Ovary (tissue), 10 donors: ENCODE measurements at places on chromosomes 3 and 15.

GRCh38 chr15:23645371-23646164 lies 2.1 kb downstream of the MAGEL2 start:
- DNase-seq, result no peak

- DNase-seq, result no peak
Observed at GRCh38 chr15:71136793-71137518, 21.7 kb downstream of the THSD4 start.

DNA sequence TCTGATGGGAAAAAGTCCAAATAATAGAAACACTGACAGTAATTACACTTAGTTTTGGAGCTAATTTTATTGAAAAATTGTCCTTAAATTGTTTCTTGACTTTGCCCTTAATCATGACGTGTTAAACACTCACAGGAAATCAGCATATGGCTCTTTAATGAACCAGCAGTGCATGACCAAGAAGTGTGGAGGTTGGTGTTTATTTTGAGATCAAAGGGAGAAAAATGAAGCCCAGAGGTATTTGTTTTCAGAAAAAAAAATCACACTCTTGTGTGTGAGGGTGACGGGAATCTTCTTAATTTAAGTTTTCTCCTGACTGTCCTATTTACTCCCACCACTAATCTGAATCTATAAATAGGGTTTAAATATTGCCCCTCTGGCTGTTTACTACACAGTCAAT lies 28.8 kb upstream of the SYNM start:
- no peak for DNase-seq

GRCh38 chr3:16528581-16528993 lies 15.1 kb upstream of the RFTN1 start:
- DNase-seq, result no peak

GRCh38 chr15:84992157-84992944 lies 10.7 kb downstream of the PDE8A start:
- DNase-seq, result no peak

DNA sequence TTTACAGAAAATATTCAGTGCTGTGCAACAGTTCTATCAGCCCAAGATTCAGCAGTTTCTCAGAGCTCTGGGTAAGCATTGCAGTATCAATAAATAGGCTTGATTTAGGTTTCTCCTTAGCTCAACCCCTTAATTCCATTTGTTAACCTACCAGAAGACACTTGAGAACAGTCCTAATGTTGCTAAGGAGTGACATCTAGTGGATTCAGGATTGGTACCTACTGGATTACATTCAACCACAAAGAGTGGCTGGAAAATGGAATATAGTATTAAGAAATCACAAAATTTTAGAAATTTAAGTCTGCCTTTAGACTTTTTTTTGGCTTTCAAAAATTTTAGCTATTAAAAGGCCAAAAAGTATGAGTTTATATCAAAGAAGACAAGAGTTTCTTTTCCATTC lies 34.7 kb downstream of the POLG start:
- no peak for DNase-seq

DNA sequence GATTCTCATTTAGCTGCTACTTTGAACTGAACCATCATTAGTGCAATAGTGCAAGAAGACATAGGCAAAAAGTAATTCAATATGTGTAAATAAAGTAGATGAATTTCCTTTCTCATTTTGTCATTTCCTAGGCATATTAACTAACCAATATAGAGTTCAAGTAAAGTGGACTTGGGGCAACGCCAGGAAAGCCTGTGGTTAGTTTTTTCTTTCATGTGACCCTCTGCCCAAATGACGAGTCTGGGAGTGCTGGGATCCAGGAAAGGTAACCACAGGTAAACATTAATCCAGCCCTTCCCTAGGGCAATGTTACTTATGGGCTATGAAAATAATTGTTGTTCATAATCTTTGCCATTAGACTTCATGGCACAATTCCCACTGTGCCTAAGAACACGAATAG lies 181.0 kb downstream of the VPS13C start:
- DNase-seq, result no peak

- no peak for DNase-seq
Observed at GRCh38 chr15:80906159-80906766, 83.4 kb downstream of the MESD start.

- no peak for DNase-seq
Observed at GRCh38 chr15:71411538-71412482, 296.5 kb downstream of the THSD4 start.

GRCh38 chr15:70920981-70921696 lies 28.5 kb downstream of the LRRC49 start:
- no peak for DNase-seq

DNA sequence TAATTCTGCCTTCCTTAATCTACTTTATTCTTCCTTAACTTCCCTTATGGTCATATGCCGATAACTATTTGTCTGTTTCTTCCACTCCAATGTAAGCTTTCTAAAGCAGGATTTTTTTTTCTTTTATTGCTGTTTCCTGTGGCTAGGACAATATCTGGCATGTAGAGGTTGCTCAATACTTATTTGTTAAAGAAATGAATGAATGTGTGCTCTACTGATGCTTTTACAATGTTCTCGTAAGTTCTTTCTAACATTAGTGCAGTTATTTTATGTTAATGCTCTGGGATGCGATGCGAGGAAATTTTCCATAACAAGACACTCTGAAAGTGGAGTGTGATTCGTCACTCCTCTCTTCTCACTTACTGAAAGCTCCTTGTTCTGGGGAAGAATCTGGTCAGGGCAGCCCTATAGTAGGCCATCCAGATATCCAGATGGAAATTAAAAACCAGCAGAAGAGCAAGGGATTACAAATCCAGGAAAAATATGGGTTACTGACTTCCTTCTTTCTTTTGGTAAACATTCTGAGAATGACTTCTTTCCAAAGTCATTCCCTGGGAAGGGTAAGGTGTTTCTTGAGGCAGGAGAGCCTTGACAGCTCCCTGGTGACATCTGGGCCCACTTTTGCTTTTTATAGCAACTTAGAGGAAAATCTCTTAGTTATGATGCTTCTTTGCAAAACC lies 420.4 kb downstream of the PDCD6IP start:
- no peak for DNase-seq

- DNase-seq, result no peak
Observed at GRCh38 chr3:168990134-168990533, 673.4 kb downstream of the MECOM start.

DNA sequence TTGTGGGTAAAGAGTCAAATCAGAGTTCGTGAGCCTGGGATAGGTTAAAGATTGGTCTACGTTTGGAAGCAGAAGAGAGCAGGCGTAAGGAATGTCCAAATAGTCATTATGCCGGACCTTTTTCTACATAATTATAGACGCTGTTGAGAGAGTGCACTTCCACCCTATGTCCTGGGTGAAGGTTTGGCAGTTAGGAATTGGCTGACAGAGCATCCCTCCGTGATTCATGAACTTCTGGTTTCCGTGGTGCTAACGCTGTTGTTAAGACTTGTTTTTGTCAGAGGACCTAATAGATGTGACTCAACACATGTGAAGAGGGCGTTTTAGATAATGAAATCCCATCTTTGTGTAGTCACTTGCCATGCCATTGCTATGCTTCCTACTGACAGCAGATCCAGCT lies 1.1 kb downstream of the EAF1 start:
- DNase-seq, result no peak

- DNase-seq, result peak; percentile 86
Observed at GRCh38 chr15:84748274-84749110, at the start of gene ZNF592. TSS of gene ZNF592 (plus strand) at chr15:84748592. CDS start at chr15:84782676, 34,084 bp downstream.

- no peak for DNase-seq
Observed at GRCh38 chr3:31680072-31680870, 147.5 kb downstream of the STT3B start.

DNA sequence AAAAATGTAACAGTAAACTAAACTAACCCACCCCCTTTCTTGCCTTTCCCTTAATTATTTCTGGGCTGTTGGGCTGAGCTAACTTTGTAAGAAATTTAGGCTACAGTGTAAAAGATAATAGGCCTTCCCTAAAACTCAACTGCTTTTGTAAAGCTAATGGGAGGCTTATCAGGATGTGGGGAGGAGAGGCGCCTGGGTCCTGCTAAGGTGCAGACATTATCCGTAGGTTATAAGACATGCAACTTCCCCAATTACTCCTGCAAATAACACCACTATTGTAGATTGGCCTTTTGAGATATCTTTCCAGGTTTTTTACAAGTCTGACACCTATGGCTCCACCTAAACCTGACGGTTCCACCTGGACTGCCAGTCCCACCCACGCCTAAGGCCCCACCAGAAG lies 88.3 kb downstream of the NPAP1 start:
- DNase-seq, result no peak

GRCh38 chr3:78645628-78646310 lies 1122.0 kb downstream of the ROBO1 start:
- DNase-seq, result no peak

GRCh38 chr3:13200465-13200864 lies 127.2 kb upstream of the IQSEC1 start:
- DNase-seq, result no peak

- DNase-seq, result no peak
Observed at GRCh38 chr15:75822685-75823278, 20.5 kb upstream of the UBE2Q2 start.

DNA sequence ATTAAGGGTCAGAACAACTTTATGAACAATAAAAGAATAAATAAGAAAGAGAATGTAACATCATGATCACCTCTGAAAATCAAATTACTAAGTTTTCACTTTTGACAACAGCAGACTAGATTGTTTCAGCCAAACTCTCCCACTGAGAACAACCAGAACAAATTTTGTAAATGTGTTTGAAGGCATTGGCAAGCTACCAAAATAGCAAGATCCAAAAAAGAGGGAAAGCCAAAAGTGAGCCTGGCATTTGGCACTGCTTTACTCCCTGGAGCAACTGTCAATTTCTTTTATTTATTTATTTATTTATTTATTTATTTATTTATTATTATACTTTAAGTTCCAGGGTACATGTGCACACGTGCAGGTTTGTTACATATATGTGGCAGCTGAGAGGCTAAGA lies 67.2 kb downstream of the CFAP44 start:
- DNase-seq, result no peak

- no peak for DNase-seq
Observed at GRCh38 chr3:87489892-87490291, 213.5 kb upstream of the POU1F1 start.

GRCh38 chr3:103729547-103729946 lies 1294.7 kb downstream of the ZPLD1 start:
- DNase-seq, result no peak

GRCh38 chr3:162538491-162538890 lies 1041.9 kb downstream of the OTOL1 start:
- no peak for DNase-seq

- DNase-seq, result no peak
Observed at GRCh38 chr15:26525096-26525495, 247.8 kb downstream of the GABRB3 start.

DNA sequence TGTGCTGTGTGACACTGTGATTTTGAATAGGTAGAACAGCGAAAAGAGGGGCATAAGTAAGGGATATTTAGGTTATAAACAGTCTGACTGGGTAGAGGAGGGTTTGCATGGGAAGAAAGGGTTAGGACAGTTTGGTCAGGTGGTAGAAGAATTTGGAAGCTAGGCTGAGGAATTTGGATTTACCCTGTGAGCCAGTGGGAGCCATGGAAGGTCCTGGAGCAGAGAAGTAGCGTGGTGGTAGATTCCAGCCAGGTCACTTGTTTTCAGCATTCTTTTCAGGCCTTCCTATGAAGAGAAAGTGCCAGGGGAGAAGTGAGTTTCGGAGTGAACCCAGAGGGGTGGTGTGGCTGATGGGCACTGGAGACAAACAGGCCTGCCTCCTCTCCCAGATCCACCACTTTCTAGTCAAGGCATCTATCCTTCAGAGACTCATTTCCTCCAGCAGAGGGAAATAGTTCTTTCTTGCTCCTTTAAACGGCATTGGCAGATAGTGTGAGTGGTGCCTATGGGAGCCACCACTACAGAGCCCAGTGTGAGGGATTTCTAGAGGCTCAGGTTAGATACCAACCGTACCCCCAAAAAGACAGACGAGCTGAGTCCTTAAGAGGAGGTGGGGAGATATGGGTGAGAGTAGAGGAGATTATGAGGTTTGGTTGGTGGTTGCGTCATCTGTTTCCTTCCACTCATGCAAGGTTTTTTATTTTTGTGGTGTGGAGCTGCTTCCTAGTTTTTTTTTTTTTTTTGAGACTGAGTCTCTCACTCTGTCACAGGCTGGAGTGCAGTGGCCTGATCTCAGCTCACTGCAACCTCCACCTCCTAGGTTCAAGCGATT lies 21.2 kb downstream of the PXK start:
- DNase-seq, result no peak

GRCh38 chr15:27487846-27488245 lies 516.9 kb downstream of the GABRG3 start:
- DNase-seq, result no peak

GRCh38 chr3:186991470-186991869 lies 61.1 kb downstream of the ST6GAL1 start:
- DNase-seq, result no peak

- no peak for DNase-seq
Observed at GRCh38 chr3:111910806-111911205, 51.7 kb downstream of the PHLDB2 start.

DNA sequence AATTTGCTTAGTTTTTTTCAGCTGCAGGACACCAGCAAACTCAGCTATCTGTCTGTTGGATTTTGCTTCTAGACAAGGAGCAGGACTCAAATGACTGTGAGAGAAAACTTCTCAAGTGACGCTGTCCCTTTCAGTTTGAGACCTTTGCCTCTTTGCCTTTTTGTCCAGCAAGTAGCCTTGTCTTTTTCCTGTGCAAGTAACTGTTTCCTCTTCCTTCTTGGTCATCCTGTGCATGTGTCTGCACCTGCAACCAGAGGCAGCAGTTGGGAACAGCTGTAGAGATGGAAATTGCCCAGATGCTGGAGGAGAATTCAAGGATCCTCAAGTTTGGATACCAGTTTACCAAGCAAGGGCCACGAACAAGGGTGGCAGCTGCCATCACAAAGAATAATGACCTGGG lies 23.3 kb upstream of the TMOD3 start:
- no peak for DNase-seq

- DNase-seq, result peak; percentile 98
Observed at GRCh38 chr3:13895155-13896105, 15.6 kb upstream of the WNT7A start.

- DNase-seq, result no peak
Observed at GRCh38 chr15:89672221-89673164, 6.7 kb downstream of the PLIN1 start.

GRCh38 chr15:26083896-26084295 lies 220.8 kb upstream of the ATP10A start:
- DNase-seq, result no peak

DNA sequence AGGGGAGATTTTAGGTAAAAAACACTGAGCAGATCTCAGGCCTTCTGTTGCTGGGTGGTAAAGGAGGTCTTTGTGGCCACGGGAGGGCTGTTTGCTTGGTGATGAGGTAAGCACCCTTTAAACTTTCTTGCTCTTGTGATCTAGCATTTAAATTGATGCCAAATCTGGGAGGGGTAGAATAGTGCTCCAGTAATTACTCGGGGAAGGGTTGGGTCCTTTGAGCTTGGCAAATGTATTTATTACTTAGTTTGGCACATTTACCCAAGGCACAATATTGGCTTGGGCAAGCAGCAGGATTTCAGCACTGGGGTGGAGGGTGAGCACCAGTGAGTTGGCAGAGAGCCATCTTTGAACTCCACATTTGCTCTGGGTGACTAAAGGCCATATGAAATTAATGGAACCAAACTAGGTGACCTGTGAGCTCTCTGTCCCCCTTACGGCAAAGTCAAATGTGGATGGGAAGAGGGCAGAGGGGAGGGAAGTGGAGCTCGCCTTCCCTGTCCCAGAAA lies 185.9 kb upstream of the ONECUT1 start:
- no peak for DNase-seq

- peak; percentile 69 for DNase-seq
Observed at GRCh38 chr15:99925661-99926461, 192.6 kb upstream of the LYSMD4 start.
